Thyroid gland (tissue), 4 donors: ENCODE measurements at places on chromosomes 6 and 20. TPM values are rescaled to one million over a fixed set of nuclear protein-coding genes. Genes with fewer than 3 reads are reported as not detected.
A peak's percentile ranks its signal among the peaks of the same experiment; 100 is the strongest.

DNA sequence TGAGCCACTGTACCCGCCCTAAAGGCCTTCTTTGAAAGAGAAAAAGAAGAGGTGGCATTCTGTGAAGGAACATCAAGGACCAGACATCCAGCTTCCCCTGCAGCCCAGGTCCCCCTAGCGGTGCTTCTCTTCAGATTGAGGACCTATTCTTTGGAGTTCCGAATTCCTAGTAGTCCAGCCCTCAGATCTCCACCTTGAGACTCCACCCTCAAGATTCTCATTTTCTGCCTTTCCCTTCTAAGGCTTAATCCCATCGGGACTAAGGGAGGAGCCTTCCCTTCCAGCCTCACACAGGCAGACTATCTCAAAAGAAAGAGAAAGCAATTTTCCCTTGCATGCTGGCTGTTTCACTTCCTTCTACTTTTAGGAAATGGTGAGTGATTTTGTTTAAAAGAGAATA lies 32.5 kb downstream of the MUC22 start:
- peak; percentile 10 for DNase-seq

DNA sequence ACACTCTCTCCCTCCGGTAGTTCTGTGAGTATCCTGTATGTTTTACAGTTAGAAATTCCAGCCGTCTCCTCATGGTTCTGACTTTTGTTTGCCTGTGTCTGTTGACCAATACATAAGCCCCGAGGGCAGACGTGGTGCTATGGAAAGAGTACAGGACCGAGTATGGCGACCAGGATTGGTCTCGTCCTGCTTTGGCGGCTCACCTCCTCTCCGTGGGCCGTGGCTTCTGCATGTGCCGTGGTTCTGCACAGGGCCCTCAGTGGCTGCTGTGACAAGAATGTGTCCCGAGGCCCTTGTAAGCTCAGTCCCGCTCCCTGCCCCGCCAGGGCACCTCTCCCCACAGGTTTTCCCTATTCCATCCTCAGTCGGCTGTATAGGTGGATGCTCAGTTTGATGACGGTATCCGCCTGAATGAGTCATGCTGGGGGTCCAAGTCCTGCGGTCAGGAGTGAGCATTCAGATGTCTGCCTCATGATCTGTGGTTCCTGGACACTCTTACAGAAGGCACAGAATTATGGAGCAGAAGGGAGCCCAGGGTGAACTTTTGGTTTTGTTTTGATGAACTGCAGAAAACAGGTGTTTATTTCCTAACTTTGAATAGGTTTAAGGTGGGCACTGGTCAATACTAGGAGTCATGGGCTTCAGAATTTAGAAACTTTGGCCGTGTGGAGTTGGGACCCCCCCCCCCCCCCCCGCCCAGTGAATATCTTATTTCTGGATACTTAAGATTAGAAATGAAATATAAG lies 1.2 kb downstream of the ARFGAP1 start:
- no peak for DNase-seq

GRCh38 chr6:102474041-102474807 lies 1080.7 kb downstream of the GRIK2 start:
- DNase-seq = no peak

The HLA-DQA1 gene
- 7.6 TPM for total RNA-seq

The CTAGE9 gene
- total RNA-seq = not detected
